Gastrocnemius medialis (tissue), 4 donors: ENCODE measurements at places on chromosomes 5 and 9. TPM values are rescaled to one million over a fixed set of nuclear protein-coding genes. Genes with fewer than 3 reads are reported as not detected.

Gene FRMD3
- 89.0 TPM for total RNA-seq

Gene BTNL8
- 0.20 TPM for total RNA-seq

Gene GOLM1
- total RNA-seq = 2.6 TPM

Gene PTGS1
- 0.78 TPM for total RNA-seq

GRCh38 chr5:40442346-40442745 is 237.4 kb upstream of the PTGER4 start:
- no peak overlapping the region for H3K27ac ChIP-seq
- H3K4me1 ChIP-seq = no peaks in the 10 kb centered on the region
- no peak for DNase-seq

GRCh38 chr5:14669975-14670374 is 5.5 kb downstream of the OTULIN start:
- no peaks in the 10 kb centered on the region for H3K36me3 ChIP-seq
- no peak overlapping the region for H3K4me3 ChIP-seq
- H3K4me1 ChIP-seq = peaks cover 29% of the 10 kb centered on the region
- no peak overlapping the region for H3K27ac ChIP-seq
- no peaks in the 10 kb centered on the region for H3K27me3 ChIP-seq

- H3K4me1 ChIP-seq = peaks cover 7% of the 10 kb centered on the region
- no peak overlapping the region for H3K27ac ChIP-seq
- no peaks in the 10 kb centered on the region for H3K36me3 ChIP-seq
- H3K27me3 ChIP-seq = no peaks in the 10 kb centered on the region
Observed at GRCh38 chr9:113930390-113930783, 54.3 kb downstream of the ZNF618 start.

GRCh38 chr9:114503522-114504340 is 1.5 kb downstream of the WHRN start:
- no peaks in the 10 kb centered on the region for H3K36me3 ChIP-seq
- peaks cover 6% of the 10 kb centered on the region for H3K4me1 ChIP-seq
- H3K4me3 ChIP-seq = peak overlapping the region; percentile 66
- peaks cover 48% of the 10 kb centered on the region for H3K27me3 ChIP-seq
- H3K27ac ChIP-seq = no peak overlapping the region
- no peak for DNase-seq

DNA sequence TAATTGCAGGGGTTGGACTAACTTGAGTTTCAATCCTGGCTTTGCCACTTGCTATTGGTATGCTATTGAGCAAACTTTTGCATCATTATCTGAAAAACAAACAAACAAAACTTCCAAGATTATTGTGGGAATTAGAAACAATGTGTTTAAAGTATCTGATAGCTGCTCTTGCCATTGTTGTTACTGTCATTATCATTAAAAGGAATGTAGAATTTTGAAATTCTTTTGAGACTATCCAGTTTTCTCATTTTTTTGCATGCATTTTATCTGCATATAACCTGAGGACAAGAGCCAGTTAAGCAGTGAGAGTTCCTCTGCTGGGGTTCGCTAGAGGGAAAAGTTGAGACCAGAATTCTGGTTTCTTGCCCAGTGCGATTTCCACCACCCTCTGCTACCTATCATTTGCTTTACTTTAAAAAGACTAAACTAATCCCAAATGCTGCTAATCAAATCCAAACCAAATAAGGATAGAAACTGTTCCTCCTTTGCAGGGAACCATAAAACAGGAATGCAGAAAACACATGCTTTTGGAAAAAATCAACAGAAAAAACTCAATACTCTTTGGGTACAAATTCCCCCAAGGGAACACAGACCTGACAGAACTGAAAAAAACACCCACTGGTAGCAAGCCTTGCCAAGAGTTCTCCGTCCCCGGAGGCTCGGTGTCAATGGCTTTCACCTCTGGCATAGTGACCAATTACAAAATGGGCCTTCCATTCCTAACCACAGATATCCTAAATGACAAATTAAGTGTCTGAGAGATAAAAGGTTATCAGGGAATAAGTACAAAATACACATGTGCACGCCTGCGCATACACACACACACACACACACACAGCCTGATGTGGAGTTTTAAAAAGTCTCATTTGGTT is 373.7 kb downstream of the ARL15 start:
- no peaks in the 10 kb centered on the region for H3K36me3 ChIP-seq
- no peak overlapping the region for H3K27ac ChIP-seq
- H3K27me3 ChIP-seq = no peaks in the 10 kb centered on the region
- no peak overlapping the region for H3K4me3 ChIP-seq
- DNase-seq = no peak

DNA sequence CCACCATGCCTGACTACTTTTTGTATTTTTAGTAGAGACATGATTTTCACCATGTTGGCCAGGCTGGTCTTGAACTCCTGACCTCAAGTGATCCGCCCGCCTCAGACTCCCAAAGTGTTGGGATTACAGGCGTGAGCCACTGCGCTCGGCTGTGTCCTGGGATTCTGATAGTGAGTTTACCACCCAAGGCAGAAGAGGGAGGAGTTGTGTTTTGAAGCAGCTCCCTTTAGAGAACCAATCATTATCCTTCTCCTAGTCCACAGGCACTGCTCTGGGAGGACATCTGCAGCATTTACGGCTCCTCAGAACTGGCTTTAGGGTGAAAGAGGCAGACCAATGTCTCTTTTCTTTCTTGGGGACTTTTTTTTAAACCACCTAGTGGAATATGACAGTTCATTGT is 5.7 kb downstream of the C9orf152 start:
- H3K36me3 ChIP-seq = no peaks in the 10 kb centered on the region
- DNase-seq = no peak
- no peak overlapping the region for H3K4me3 ChIP-seq
- H3K4me1 ChIP-seq = no peaks in the 10 kb centered on the region

DNA sequence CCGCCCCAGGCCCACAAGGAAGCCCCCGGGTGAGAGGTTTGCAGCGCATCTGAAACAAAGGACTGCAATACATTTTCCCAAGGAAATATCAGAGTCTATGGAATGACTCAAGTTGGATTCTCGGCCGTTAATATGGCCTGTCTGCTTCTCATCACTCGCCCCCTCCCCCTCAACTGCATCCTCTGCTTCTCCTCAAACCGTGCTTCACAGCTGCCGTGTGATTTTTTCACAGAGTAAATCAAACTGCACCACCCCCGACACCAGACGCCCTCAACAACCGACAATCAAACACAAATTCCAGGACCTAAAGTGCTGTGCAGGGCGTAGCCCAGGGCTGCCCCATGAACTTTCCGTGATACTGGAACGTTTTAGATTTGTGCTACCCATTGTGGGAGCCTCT is 176.9 kb downstream of the ROR2 start:
- H3K4me3 ChIP-seq = no peak overlapping the region
- H3K36me3 ChIP-seq = no peaks in the 10 kb centered on the region
- H3K27ac ChIP-seq = no peak overlapping the region

DNA sequence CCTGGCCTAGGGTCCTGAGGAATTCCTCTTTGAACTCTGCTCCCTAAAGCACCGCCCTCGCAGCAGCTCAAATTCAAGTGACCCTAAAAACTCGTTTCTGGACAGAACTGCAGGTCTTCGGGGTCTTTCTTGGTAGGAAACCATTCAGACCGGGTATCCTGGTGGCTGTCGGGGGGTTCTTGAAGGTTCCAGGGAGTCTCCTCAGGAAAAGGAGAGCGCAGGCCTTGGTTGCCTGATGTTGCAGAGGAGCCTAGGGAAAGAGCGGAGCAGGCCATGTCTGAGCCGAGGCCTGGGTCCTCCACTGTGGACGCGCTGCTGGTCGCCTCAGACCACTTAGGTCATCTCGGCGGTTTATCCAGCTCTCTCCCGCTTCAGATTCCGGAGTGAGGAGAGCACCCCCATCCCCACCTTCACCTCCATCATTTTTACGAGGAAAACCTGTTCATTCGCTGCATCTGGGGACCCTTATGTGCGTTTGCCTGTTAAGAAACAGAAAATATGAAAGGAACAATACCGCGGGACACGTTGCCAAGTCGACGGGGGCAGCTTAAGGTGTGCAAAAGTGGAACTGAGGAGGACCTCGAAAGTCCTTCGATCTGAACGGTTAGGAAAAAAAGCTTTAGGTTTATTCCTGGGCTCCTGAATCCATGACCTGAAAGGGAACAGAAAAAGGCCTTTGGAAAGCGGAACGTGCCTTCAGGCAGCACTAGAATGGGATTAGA is 299.4 kb downstream of the PARP8 start:
- peaks cover 20% of the 10 kb centered on the region for H3K4me1 ChIP-seq
- no peak overlapping the region for H3K27ac ChIP-seq
- DNase-seq = no peak
- H3K36me3 ChIP-seq = no peaks in the 10 kb centered on the region
- H3K4me3 ChIP-seq = no peak overlapping the region

DNA sequence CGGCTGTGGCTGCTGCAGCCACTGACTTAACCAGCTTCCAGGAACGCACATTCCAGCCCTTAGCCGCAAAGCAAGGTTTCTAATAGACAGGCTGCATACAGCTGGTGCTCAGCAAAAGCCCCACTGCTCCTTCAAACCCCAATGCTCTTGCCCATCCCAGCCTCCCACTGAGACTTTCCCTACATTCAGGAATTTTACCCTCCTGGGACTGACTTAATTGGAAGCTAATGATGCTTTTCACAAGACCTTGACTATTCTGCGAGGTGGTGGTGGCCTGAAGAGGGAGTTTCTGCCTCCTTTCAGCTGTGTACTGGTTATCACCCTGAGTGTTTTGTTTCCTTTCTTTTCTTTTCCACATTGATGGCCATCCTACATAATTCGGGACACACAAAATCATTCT is 164.9 kb upstream of the IRX1 start:
- H3K36me3 ChIP-seq = no peaks in the 10 kb centered on the region
- H3K27me3 ChIP-seq = no peaks in the 10 kb centered on the region
- no peak overlapping the region for H3K27ac ChIP-seq
- no peaks in the 10 kb centered on the region for H3K4me1 ChIP-seq
- DNase-seq = no peak

DNA sequence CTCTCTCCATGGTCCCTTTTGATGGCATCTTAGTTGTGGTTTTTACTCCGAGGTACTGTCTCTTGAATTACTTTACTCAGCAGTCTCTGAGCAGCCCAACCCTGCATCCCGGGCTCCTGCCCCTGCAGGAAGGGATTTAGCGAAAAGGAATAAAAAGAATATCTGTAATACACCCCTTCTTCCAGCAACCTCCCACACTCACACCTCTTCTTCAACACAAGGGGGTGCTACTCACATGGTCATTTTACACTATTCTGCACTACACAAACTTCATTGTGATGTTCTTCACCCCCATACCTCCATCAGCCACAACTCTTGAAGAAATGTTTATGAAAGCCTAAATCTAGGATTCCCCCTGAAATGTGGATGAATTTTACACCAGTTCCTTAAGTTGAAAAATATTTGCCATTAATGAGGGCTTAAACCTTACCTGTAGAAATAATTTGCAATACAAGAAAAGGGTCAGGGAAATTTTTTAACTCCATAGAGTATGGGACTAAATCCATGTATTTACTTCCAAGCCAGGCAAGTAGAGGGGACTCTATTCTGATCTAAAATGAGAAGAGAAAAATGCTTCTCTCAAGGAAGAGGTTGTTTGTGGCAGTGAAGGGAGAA is 26.0 kb downstream of the TPD52L3 start:
- no peaks in the 10 kb centered on the region for H3K4me1 ChIP-seq
- no peak for DNase-seq
- H3K27ac ChIP-seq = no peak overlapping the region
- no peaks in the 10 kb centered on the region for H3K36me3 ChIP-seq
- H3K4me3 ChIP-seq = no peak overlapping the region

DNA sequence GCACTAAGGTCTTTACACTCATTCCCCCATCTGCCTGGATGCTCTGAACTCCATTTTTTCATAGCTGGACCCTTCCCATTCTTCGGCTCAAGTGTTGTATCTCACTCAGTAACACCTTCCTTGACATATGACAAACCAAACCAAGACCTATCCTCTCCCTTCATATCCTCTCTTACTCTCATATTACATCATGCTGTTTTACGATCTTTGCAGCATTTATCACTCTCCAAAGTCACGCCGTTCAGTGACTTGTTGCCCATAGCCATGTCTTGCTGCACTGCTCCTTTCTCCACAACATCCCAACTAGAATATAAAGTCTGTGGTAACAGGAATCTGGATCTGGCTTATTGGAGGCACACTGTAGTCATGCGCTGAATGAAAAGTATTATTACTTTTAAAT is 923.6 kb upstream of the DMAC1 start:
- H3K27ac ChIP-seq = no peak overlapping the region
- no peaks in the 10 kb centered on the region for H3K27me3 ChIP-seq
- H3K4me3 ChIP-seq = no peak overlapping the region
- no peaks in the 10 kb centered on the region for H3K36me3 ChIP-seq
- DNase-seq = no peak
- no peaks in the 10 kb centered on the region for H3K4me1 ChIP-seq

GRCh38 chr9:110178281-110178680 is 29.7 kb downstream of the C9orf152 start:
- no peak for DNase-seq
- no peaks in the 10 kb centered on the region for H3K4me1 ChIP-seq
- no peaks in the 10 kb centered on the region for H3K36me3 ChIP-seq
- no peak overlapping the region for H3K4me3 ChIP-seq
- H3K27ac ChIP-seq = no peak overlapping the region

- no peaks in the 10 kb centered on the region for H3K27me3 ChIP-seq
- peaks cover 15% of the 10 kb centered on the region for H3K4me1 ChIP-seq
Observed at GRCh38 chr5:125583321-125584139, 837.1 kb upstream of the ZNF608 start.
